ENCODE measurements at places on chromosomes 4 and X. TPM values are rescaled to one million over a fixed set of nuclear protein-coding genes. Genes with fewer than 3 reads are reported as not detected.

SPP1 gene
- not detected for total RNA-seq

GAGE12F gene
- not detected for total RNA-seq

SLC4A4 gene
- 0.39 TPM for total RNA-seq

VSIG1 gene
- total RNA-seq, result 0.11 TPM

RIBC1 gene
- total RNA-seq, result not detected

UGT8 gene
- under 0.01 TPM for total RNA-seq

UGT2B10 gene
- total RNA-seq, result not detected

RHOH gene
- total RNA-seq, result 1.2 TPM

SLC10A6 gene
- not detected for total RNA-seq

HPSE gene
- 11.0 TPM for total RNA-seq

C1QTNF7 gene
- 0.65 TPM for total RNA-seq

G3BP2 gene
- total RNA-seq, result 108 TPM

HSFX2 gene
- not detected for total RNA-seq

ARHGAP4 gene
- 2.9 TPM for total RNA-seq

C4orf36 gene
- not detected for total RNA-seq

GLRA2 gene
- not detected for total RNA-seq

TCP11X2 gene
- total RNA-seq, result not detected

PPP1R2C gene
- not detected for total RNA-seq

CDKL2 gene
- 0.79 TPM for total RNA-seq

SSX4B gene
- total RNA-seq, result not detected

NLGN4X gene
- under 0.01 TPM for total RNA-seq

FAAH2 gene
- 0.11 TPM for total RNA-seq

GAGE12E gene
- not detected for total RNA-seq

RNF212 gene
- total RNA-seq, result 1.6 TPM

LAP3 gene
- total RNA-seq, result 52.2 TPM
